CD4-positive, CD25-positive, alpha-beta regulatory T cell (primary cell): ENCODE measurements at places on chromosomes 3 and 15. TPM values are rescaled to one million over a fixed set of nuclear protein-coding genes. Genes with fewer than 3 reads are reported as not detected.

- no peak for DNase-seq
Measured at GRCh38 chr3:193508108-193508507, 46.6 kb downstream of the ATP13A4 start.

GRCh38 chr3:27312044-27312668 lies 57.0 kb downstream of the NEK10 start:
- DNase-seq, result peak; percentile 60

- DNase-seq, result no peak
Measured at GRCh38 chr3:105235221-105235620, 131.5 kb upstream of the ALCAM start.

- DNase-seq, result no peak
Measured at GRCh38 chr3:188817935-188818269, 353.9 kb upstream of the TPRG1 start.

DNA sequence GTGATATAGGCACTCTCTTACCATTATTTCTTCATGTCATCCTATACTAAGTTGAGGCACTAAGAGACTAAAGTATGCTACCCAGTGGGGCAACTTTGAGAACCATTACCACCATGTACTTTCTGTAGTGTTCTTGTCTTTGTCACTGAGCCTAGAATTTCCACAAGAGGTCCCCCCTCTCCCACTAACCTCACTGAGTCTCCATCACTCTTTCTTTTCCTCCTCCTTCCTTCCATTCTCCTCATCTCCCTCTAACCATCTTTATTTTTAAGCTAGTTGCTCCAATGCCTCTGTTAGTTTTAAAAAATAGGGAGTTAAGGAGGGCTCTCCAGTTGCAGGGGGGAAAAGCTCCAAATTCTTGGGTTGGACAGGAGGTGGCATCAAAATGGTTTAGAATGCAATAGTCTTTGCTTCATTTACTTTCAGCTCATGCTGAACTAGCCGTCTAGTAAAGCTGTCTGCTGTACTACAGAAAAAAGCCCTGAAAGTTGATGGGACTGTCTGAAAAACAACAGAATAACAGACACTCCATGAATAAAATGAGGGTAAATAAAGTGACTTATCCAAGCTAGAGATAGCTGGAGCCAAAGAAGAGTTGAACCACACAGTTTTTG lies 85.1 kb upstream of the MYRIP start:
- no peak for DNase-seq

DNA sequence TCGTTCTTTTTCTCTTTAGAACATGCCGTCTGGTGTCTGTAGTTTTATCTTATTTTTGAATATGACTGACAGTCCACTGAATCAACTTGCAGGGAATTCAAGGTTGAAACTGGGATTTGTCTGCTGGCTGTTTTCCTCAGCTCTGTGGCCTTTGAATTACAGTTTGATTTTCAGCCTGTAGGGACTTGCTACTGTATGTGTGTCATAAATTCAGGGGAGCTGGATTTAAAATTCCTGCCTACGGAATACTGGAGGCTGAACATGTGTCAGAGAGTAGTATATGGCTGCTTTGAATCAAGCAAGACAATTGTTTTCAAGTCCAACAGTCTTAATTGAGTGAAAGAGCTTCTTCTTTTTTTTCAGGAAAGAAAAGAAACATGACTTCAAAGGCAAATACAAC lies 33.9 kb downstream of the RARB start:
- no peak for DNase-seq

- no peak for DNase-seq
Measured at GRCh38 chr3:53122933-53123305, 7.3 kb downstream of the RFT1 start.

GRCh38 chr3:54863366-54863765 lies 64.5 kb downstream of the LRTM1 start:
- DNase-seq, result no peak

GRCh38 chr3:139987908-139988307 lies 52.9 kb downstream of the CLSTN2 start:
- DNase-seq, result no peak

DNA sequence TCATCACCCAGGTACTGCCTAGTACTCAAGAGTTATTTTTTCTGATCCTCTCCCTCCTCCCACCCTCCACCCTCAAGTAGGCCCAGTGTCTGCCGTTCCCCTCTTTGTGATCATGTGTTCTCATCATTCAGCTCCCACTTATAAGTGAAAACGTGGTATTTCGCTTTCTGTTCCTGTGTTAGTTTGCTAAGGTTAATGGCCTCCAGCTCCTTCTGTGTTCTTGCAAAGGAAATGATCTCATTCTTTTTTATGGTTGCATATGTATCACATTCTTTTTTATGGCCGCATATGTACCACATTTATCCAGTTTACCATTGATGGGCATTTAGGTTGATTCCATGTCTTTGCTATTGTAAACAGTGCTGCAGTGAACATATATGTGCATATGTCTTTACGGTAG lies 8.2 kb upstream of the GANC start:
- no peak for DNase-seq

- DNase-seq, result no peak
Measured at GRCh38 chr15:51907136-51907862, 64.3 kb downstream of the LEO1 start.

- no peak for DNase-seq
Measured at GRCh38 chr3:79175870-79176269, 591.9 kb downstream of the ROBO1 start.

GRCh38 chr3:76369170-76369569 lies 583.8 kb upstream of the ZNF717 start:
- DNase-seq, result no peak

DNA sequence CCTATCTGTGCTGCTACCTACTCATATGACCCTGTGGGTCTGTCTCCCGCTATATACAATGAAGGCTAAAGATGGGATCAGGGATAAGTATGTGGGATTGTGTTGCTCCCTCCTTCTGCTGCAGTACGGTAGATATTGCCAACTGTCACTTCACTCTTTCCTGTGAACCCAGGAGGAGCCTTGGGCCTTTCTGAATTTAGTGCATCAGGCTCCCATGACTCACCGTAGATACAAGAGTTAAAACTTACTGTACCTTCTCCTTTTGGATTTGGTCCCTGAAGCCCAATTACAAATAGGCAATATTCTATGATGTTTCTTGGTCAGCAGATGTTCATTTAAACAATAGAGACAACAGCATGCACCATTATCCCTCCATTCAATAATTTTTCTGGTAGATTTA lies 27.4 kb downstream of the MITF start:
- DNase-seq, result no peak

GRCh38 chr15:83410532-83410931 lies 36.6 kb upstream of the SH3GL3 start:
- no peak for DNase-seq

GRCh38 chr3:170721563-170721962 lies 135.7 kb upstream of the SLC7A14 start:
- DNase-seq, result no peak

GRCh38 chr3:33144433-33144832 lies 30.6 kb downstream of the CRTAP start:
- no peak for DNase-seq

DNA sequence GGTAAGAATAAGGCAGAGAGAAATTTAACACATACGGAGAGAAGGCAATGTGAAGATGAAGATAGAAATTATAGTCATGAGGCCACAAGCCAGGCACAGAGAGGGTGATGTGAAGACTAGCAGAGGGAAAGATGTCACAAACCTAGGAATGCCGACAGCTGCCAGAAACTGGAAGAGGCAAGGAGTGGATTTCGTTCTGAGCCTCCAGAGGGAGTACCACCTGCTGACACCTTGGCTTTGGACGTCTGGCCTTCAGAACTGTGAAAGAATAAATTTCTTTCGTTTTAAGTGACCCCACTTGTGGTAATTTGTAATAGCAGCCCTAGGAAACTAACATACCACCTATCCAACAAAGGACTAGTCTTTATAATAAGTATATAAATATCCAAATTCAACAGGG lies 5.0 kb upstream of the SGO1 start:
- DNase-seq, result no peak

- no peak for DNase-seq
Measured at GRCh38 chr3:59862686-59863085, 812.9 kb upstream of the CFAP20DC start.

DNA sequence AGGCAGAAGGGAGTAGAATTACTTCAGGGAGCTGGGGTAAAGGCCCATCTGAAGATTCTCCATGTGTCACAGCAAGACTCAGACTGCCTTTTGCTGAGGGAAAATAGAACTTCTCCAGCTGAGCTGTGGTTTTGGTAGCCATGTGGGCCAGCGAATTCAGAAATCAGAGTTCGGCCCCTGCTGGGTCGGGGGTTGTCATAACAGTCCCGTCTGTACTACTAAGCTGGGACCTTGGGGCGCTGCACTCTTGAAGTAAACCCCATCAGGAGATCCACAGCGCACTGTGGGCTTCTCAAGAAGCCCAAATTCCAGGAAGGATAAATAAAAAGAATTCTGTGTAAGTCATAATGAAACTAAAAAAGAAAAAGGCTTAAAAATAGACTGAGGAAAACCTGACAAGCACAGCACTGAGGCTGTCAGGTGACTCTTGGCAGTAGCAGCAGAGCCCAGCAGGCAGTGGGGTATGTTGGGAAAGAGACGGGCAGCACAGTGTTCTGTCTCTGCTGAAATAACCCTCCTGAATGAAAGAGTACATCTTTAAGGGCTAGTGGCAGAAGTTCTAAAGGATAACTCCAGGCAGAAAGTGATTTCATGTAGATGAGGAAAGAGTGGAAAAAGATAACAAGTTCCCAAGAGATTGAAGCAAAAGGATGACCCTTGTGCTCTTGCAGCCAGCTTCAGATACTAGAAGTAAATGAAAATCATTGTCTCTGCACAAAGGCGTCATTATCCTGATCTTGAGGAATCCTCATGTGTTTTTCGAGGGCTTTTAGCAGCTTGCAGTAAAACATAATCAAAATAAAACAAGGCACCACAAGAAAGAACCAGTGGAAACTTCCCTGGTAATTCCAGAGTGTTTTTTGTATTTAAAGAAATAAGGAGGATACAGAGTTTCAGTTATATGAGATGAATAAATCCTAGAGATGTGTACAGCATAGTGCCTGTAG lies 74.5 kb downstream of the RAB7A start:
- DNase-seq, result no peak

- DNase-seq, result no peak
Measured at GRCh38 chr3:45914362-45915058, 28.2 kb downstream of the CCR9 start.

GRCh38 chr3:25747033-25747432 lies 36.2 kb downstream of the NGLY1 start:
- no peak for DNase-seq

DNA sequence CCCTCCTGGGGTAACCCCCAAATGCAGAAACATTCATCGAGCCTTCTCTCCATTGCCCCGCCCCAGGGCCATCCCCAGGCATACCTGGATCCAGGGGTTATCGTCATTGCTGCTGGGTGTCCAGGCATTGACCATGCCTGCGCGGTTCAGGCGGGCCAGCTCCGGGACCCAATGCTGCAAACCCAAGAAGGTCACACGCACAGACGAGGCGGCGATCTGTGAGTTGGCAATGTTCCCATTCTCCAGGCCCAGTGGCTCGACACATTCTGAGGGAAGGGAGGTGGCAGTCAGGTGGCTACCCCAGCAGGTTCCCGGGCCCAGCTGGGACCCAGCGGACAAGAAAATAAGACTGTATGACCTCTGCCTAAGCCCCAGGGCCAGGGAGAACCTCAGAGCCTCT lies 6.1 kb downstream of the MFGE8 start:
- DNase-seq, result no peak

DNA sequence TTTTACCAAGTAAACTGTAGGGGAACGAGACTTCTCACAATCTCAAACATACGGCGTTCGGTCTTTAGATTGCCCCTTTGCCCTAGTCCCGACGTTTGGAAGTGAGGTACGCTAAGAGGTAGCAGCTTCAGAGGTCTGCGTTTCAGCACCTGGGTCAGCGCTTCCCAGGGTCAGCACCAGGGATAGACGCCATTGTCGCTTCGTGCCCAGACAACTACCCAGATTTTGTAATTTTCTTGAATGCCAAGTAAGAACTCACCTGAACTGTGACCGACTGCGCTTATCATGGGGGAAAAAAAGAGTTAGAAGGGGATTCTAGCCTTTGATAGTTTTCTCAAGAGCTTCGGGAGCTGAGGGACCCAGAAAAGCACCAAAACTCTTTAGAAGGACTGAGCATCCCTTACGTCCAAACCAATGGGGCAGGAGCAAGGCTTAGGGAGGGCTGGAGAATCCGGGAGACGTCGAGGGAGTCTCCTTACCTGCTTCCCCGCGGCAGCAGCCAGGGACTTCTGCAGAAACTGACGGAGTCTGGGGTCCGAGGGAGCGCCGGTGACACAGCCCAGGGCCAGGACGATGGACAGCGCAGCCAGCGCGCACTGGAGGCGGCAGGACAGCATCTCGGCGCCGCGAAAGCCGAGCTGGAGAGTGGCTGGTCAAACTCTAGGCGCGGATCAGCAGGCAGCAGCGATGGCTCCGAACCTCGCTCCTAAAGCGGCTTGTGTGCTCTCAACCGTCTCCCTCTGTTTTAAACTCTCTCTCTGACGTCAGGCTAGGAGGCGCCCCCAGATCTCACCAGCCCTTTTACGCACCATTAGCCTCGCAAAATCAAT lies at the start of gene SST:
Gene SST, minus strand, starts transcription at position 720 of the 830 bp plus-strand sequence. Its CDS starts 103 bp downstream, at position 617.
- no peak for DNase-seq

Gene ZNF660
- not detected for polyA plus RNA-seq

Gene LMAN1L
- not detected for polyA plus RNA-seq

Gene ACAN
- not detected for polyA plus RNA-seq

Gene HCN4
- not detected for polyA plus RNA-seq

Gene CGNL1
- not detected for polyA plus RNA-seq

Gene CPLX3
- not detected for polyA plus RNA-seq

Gene TM4SF18
- not detected for polyA plus RNA-seq

Gene NDN
- polyA plus RNA-seq, result 0.29 TPM

Gene SLC9C1
- polyA plus RNA-seq, result not detected
